ENCODE measurements at places on chromosomes 11 and 22.

GRCh38 chr11:46332568-46333393 lies 14.5 kb upstream of the DGKZ start:
- DNase-seq: peak; percentile 68

- no peak for DNase-seq
These were observed 113.9 kb downstream of the ARL14EP start for GRCh38 chr11:30436801-30437200.

- DNase-seq: peak; percentile 29
These were observed 42.2 kb downstream of the TMEM123 start for GRCh38 chr11:102410382-102410784.

DNA sequence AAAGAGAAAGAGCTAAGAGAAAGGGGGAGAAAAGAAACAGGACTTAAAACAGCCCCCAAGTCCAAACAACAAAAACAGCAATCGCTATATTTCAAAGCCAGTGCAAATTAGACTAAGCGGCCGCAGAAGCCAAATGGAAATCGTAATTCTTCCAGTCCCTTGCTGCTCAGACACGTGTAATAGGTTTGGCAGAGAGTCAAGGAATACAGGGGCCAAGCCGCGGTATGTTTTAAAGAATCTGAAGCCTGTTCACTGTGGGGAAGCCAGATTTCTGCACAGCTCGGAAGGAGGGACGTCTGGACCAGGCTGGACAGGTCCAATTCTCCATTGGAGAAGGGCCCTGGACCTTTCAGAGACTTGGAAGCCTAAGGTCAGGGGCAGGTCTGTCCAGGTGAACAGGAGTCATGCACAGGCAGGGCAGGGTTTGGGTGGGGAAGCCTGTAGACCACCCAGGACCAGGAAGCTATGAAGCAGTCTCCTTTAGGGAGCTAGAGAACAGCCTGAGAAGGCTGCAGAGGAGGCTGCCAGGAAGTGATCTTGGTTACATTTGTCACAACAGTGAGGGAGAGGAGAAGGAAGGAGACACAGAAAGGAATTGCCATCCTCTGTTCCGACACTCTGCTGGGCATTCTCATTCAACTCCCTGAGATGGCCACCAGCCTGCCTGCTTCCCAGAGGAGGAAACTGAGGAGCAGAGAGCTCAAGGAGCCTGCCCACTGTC lies 265.5 kb upstream of the ISX start:
- DNase-seq: peak; percentile 1

DNA sequence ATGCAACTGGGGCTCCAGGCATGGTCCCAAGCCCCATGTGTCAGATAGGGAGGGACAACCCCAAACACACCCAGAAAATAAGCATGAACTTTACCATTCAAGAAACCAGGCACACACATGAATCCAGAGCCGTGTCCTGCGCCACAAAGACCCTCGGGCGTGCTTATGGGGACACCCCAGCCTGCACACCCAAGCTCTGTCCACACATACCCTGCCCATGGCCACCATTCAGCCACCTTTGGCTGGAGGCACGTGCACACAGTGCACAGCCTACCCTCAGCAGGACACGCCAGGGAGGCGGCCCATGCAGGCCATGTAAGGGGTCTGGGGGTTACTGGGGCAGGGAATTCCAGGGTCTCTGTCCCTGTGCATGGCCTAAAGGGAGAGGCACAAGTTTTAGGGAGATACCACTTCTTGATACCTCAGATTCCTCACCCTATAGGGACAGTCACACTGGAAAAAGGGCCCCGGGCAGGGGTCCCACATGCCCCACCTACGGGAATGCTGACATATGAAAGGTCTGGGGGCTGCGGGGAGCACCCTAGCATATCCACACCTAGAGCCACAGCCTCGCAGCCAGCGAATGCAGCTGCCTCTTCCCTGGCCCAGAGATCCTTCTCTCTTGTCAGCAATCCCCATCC lies 20.6 kb downstream of the PACSIN2 start:
- no peak for DNase-seq

DNA sequence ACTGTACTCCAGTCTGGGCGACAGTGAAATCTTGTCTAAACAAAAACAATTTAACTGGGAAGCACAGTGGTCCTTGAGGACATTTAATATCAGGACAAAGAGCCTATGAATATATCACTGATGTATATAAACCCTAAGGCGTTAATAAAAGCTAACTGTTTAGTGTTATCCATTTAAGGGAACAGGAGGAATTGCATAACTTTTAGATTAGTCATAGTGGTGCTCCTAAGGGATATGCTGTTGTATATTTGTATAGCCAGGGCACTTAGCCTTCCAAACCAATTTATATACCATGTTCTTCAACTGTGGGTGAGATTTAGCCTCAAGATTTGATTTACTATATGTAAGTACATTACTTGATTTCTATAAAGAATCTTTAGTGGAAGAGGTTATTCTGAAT lies 3.0 kb upstream of the CHEK1 start:
- peak; percentile 28 for DNase-seq

- no peak for DNase-seq
These were observed 67.5 kb downstream of the PAK1 start for GRCh38 chr11:77406396-77406795.

GRCh38 chr11:9861860-9862725 lies 198.2 kb downstream of the SWAP70 start:
- peak; percentile 81 for DNase-seq

- DNase-seq: peak; percentile 68
These were observed 27.9 kb upstream of the ABCC8 start for GRCh38 chr11:17504330-17505107.

Data from A673 (cell line).